Cardiac muscle cell (in vitro differentiated cells and primary cell): ENCODE measurements at places on chromosomes 2 and 18. TPM values are rescaled to one million over a fixed set of nuclear protein-coding genes. Genes with fewer than 3 reads are reported as not detected.
A peak's percentile ranks its signal among the peaks of the same experiment; 100 is the strongest.

RAX gene
- total RNA-seq = 0.06 TPM in 1 of 2 replicates, not detected in the other

ABHD1 gene
- total RNA-seq = 0.27 and 0.56 TPM in 2 replicates

HAAO gene
- 0.30 and 0.39 TPM in 2 replicates for total RNA-seq

NGEF gene
- total RNA-seq = 2.1 and 2.9 TPM in 2 replicates

ARHGAP15 gene
- total RNA-seq = not detected in 2 replicates

KCNG2 gene
- total RNA-seq = not detected in 2 replicates

SERPINB11 gene
- not detected in 2 replicates for total RNA-seq

CYB5A gene
- total RNA-seq = 150 and 207 TPM in 2 replicates

MDH1 gene
- total RNA-seq = 668 and 903 TPM in 2 replicates

FAP gene
- total RNA-seq = not detected in 2 replicates

RNU2-63P gene
- total RNA-seq = not detected in 2 replicates

- no peak for DNase-seq
Measured at GRCh38 chr2:237498341-237498740, 11.3 kb downstream of the MLPH start.

- peak; percentile 64 for DNase-seq
Measured at GRCh38 chr2:70124983-70125480, 37.8 kb downstream of the PCBP1 start.

DNA sequence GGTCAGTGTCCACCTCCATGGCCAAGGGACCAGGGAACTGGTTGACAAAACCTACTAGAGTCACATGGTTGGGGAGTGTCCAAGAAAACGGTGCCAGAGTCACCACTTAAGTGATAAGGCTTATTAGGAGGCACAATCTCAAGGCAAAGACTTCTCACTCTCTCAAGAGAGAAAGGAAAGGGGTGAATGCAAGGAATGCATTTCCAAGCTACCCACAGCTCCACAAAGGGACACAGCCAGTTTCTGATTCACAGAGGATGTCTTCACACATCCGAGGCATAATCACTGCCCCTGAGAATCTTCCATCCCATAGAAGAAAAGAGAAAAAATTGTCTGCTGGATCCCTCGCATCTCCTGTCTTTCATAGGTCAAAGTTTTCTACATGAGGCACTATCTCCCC is 269.3 kb downstream of the TNS1 start:
- DNase-seq = peak; percentile 21

GRCh38 chr18:77144046-77144445 is 11.5 kb upstream of the MBP start:
- DNase-seq = no peak

GRCh38 chr2:74564222-74564621 is 9.7 kb downstream of the DOK1 start:
- no peak for DNase-seq

DNA sequence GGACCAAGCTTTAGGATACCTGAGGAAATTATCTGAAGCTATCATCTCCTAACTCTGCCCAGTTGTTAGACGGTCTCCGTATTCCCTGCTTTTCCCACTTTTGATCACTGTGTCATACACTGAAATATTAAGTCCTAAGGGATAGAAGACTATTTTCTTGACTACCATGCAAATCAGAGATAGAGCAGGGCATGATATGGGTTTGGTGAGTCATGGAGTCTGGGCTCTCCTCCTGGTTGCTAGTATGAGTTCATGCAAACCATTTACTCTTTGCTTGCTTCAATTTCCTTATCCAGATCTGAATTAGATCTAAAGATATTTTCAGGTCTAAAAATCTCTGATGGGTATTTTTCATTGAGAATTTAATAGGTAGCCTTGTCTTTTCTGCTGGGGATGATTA is 55.0 kb downstream of the EHBP1 start:
- DNase-seq = peak; percentile 45

DNA sequence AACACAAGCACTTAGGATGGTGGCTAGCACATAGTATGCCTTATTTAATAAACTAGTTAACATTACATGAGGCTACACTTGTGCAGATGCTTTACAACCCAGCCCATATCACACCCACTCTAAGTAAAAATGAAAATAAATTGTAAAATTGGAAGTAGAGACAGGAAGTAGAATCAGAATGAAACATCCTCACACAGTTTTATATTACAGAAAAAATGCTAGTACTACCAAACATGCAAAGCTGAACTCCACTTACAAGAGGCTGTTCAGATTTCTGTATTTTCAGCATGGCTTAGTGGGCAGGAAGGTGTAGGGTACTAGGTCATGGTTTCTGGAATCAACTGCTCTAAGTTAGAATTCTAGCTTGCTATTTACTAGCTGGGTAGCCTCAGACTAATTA is 18.2 kb upstream of the CRIM1 start:
- DNase-seq = no peak

- DNase-seq = no peak
Measured at GRCh38 chr2:154814856-154815255, 116.4 kb downstream of the KCNJ3 start.

GRCh38 chr2:1769703-1770422 is 25.5 kb upstream of the PXDN start:
- DNase-seq = peak; percentile 88

GRCh38 chr2:199680482-199680881 is 170.5 kb downstream of the FTCDNL1 start:
- DNase-seq = no peak

DNA sequence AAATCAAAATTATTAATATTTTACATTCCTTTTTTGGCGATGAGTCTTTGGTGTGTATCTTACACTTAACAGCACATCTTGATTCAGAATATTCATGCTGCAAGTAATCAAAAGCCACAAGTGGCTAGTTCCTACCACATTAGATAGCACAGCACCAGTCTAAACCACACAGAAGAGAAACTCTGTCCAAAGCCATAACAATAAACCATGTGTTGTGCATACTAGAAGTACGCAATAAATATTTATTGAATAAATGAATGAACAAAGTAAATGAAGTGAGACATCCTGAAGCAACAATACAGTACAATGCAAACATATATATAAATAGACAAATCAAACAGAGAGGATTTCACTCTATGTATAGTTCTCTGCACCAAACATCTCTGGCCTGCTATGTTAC is 287.3 kb downstream of the EXOC6B start:
- peak; percentile 30 for DNase-seq

DNA sequence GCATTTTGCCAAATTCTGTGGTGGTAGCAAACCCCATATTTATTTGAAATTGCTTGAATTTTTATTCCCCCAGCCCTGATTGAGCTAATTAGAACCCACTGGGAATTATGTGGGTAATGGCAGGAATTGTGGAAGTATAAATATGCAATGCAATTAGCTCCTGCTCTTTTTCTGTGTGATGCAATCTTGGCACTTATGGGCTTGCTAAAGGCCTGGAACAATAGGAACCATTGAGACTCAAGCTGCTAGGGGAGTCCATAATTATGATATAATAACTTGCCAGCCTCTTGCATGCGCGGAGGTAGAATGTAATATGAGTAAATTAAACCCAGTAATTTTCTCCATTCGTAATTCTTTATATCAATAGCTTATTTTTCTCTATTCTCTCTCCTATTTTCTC is 267.6 kb upstream of the THSD7B start:
- no peak for DNase-seq

GRCh38 chr18:25334588-25334987 is 17.4 kb downstream of the ZNF521 start:
- no peak for DNase-seq

DNA sequence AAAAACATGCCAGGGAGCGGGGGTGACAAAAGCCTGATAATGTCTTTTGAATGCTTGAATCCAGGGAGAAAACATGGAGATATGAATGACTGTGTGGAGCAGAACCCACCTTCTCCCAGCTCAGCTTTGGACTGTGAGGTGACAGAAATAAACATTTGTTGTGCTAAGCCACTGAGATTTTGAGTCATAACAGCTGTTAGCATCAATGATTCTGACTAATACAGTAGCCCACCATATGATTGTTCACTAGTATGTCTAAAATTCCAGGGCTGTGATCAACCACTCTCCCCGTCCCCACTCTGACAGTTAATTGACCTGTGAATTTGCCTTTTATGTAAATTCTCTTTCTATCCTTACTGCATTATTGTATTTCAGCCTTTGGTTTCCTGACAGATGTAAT is 69.1 kb downstream of the PDK1 start:
- no peak for DNase-seq

DNA sequence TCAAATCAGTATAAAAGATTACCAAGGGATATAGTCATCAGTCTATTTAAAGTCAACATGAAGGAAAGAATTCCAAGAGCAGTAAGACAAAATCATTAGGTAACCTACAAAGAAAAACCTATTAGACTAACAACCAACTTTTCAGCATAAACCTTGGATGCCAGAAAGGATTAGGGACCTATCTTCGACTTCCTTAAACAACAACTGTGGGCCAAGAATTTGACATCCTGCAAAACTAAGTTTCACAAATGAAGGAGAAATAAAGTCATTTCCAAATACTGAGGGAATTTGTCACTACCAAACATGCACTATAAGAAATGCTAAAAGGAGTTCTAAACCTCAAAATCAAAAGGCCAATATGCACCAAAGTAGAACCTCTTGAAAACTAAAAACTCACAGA is 147.9 kb upstream of the TFPI start:
- no peak for DNase-seq

GRCh38 chr2:223196331-223196730 is 144.3 kb downstream of the KCNE4 start:
- no peak for DNase-seq

DNA sequence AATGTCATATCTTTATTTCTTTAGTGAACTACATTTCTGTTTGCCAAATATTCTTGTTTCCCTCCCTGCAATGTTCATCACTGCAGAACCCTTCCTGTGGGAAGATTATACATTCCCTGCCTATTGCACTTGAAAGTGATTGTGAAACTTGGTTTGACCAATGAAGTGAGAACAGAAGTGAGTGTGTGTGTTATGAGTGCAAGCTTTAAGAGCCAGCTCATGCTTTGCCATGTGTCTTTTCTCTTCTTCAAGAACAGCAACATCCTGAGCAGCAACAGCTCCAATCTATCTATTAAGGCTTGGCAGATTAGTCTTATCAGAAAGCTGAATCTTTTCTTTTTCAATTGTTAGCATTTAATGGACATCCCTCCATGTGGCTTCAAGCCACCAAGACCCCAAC is 42.0 kb upstream of the UBE2E3 start:
- DNase-seq = no peak

DNA sequence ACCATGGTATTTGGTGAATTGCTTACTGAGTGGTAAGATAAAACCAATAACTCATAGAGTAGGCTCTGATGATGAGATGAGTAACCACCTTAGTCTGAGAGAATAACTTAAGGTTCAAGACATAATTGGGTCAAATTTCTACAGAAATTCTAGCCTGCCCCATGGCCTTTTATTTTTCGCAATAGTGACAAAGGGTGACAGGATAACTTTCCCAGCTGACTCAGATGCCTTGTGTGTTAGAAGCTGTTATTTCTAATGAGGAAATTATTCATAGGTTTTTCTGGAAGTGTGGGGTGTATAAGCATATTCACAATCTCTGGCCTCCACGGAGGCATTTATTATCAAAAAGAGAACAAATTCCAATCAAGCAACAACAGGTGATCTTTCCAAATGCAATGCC is 159.0 kb downstream of the NUP35 start:
- DNase-seq = no peak

GRCh38 chr2:187547353-187547979 is 6.8 kb downstream of the TFPI start:
- DNase-seq = peak; percentile 95

DNA sequence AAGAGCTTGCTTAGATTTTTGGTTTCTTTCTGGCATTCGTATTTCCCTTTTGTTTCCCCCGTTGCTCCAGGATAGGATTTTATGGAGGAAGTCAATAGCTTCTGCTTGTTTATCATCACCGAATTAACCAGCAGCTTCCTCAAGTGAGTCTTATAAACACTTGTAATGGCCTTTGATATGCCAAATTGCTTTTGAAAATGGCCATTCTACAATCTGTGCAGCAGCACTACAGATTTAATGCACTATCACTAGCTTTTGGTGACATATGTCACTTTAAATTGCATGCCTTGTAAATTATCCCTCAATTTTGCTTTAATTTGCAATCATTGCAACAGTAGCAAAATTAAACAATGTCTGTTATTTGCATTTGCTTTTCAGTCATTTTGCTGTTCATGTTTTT is 774.7 kb downstream of the METTL4 start:
- DNase-seq = no peak

DNA sequence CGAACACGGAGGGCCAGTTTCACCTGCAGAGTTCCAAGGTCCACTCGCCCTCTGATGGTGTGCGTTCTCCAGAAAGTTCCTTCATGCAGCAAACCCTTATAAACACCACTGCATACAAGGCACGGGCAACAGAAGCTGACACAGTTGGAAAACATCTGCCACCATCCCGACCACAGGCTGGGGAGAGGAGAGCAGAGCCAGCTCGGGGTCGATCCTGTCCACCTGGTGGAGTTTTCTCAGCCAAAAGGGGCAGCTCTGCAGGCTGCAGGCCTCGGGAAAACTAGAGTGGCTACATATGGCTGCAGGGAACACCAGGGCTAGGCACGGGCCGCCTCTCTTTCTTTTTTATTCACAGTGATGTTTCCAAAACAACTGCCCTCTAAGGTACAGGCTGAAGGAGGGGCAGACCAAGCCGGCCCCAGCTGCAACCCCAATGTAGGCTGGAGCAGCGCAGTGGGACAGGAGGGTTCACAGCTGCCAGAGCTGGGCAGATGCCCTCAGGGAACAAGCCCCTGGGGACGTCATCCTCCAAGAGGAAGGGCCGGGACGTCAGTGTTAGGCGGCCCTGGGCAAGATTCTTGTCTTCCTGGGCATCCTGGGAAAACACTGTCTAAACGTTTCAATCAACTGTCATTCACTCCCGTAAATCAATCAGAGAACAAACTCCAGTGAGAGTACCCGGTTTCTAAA is 274.7 kb downstream of the TWIST2 start:
- no peak for DNase-seq

DNA sequence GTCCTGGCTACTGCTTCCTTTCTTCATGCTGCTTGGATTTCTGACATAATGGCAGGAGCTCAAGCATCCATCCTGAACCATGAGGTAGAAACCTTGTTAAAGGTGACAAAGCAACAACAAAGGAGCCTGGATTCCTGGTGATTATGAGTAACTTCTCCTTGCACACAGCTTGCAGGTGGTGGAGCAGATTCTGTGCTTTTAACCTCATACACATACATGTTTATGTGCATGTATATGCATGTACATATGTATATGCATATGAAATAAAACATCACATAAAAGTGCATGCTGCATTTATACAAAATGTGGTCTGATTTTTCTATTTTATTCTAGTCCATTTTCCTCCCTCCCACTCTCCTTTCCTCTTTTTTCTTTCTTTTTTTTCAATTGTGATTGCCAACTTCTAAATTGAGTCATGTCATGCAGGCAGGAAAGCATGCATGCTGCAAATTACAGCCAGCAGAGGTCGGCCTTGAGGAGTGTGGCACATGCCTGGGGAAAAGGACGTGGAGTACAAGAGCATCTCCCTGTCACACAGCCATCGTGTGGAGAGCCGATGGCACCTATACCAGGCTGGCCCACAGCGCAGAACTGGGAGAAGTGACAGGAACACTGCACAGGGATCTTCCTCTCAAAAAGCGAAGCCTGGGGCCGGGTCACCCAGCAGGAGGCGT is 17.9 kb downstream of the LCT start:
- DNase-seq = no peak
